Fibroblast of lung (primary cell): ENCODE measurements at places on chromosomes 1 and 21. TPM values are rescaled to one million over a fixed set of nuclear protein-coding genes. Genes with fewer than 3 reads are reported as not detected.

The BMP8B gene
- not detected in 2 replicates for total RNA-seq

The KRTAP10-10 gene
- total RNA-seq, result not detected in 2 replicates

The RGS8 gene
- not detected in 2 replicates for total RNA-seq

The MAB21L3 gene
- total RNA-seq, result 0.66 and 0.77 TPM in 2 replicates
